ENCODE measurements at places on chromosomes 2 and 18. TPM values are rescaled to one million over a fixed set of nuclear protein-coding genes. Genes with fewer than 3 reads are reported as not detected.

The CELF4 gene
- 1.9 TPM for total RNA-seq

DNA sequence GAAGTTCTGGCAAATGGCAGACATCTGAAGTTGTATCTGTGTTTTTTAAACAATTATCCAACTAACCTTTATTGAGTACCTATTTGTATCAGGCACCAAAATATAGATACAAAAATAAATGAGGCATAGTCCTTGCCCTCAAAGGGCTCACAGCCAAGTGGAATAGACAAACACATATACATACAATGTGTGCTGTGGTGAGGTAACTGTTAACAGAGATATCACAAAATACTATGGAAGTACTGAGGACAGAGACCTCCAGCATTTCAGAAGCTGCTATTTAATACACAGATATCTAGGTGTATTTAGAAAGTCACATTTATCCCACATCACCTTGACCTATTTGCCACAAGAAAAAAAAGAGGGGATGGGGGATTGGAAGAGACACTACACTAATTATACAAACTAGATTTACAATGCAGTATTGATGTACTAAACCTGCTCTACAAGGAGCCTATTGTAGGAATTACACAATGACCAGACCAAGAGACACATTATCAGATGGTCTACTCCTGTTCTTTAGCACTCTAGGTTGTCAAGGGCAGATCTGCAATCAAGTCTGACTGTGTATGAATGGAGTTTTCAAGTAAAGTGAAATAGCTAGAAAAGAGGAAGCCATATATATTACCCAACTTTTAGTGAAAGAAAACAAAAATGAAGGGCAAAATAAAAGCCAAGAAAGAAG, 62.2 kb downstream of the SPIRE1 start:
- no peak for DNase-seq

The SERPINE2 gene
- total RNA-seq, result 34.0 TPM

The FAM110C gene
- 0.09 TPM for total RNA-seq

The CTNNA2 gene
- total RNA-seq, result 2.6 TPM

DNA sequence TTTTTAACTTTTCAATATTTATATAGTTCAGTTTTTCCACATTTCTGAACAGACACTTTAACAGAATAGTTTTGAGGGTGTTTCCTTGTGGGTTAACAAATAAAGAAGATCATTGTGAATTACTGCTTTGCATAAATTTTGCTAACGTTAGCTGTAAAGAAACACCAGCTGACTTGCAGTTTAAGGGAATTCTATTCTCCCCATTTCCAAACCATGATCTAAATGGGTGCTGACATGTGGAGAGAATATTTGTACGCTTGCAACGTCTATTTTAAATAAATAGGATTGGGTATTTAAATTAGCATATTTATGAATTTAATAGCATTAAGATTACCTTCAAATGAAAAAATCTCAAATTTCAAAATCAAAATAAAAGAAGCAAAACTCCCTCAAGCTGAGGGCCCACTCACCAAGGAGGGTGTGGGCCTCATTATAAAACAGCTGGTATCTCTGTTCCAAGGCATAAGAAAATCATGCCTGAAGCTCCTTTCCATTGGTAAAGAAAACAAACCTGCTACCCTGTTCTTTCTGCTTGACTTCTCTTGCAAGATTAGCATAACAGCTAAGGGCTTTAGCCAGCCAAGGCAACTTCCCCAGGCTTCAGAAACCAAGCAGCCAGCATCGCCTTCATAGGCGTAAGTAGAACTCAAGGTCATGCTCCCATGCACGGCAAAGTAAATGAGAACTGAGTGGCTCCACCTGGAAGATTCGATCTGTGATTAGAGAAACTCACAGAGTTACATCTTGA, 3.2 kb downstream of the MRO start:
- DNase-seq, result no peak

DNA sequence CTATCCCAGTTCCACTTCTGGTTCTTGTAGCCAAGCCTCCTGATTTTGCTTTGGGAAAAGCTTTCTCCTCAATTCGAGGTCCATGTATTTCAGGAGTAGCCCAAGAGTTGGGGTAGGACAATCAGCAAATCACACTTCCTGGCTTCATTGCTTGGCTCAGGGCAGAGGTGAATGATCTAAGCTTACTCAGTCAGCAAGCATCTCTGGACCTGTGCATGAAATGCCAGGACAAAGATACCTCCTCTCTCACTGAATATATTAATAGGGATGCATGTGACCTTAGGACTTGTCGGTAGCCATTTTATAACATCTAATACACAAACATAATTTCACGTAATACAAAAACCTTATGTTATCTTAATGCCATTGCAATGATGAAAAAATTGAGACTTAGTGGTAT, 373.1 kb downstream of the TGIF1 start:
- DNase-seq, result no peak

DNA sequence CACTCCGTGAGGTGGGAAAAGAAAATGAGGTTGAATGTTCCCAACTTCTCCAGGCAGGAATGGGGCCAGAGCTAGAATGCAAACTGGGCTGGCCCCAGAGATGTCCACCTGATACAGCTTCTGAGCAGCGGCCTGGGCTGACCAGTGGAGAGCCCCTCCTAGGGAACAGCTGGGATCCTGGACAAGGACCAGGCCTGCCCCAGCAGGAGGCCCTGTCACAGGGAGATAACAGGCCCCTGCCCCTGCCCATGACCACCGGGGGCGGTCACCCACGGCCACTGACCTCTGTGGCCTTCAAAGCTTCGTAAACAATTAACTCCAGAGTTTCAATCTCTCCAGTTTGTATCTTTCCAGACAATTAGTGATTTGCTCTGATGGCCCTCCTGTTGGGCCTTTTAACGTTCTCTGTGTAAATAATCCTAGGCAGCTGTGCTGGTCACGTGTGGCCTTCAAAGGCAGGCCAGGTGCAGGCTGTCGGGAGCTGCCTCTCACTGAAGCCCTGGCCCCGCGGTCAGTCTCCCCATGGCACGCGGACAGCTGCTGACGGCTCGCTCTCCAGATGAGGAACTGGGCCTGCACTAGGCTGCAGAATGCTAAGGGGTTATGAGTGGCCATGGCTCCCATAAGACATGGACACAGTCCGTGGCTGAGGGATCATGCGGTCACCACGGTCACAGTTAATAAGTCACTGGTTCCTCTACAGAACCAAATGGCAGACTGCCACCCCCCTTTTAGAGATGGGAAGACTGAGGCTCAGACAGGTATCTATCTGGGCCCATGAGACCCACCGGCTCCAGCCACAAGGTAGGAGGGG, 9.2 kb downstream of the HS6ST1 start:
- no peak for DNase-seq

- no peak for DNase-seq
These were observed 18.7 kb downstream of the PRKAG3 start for GRCh38 chr2:218812861-218813260.

GRCh38 chr18:48983793-48984437, 33.1 kb upstream of the SMAD7 start:
- DNase-seq, result no peak

DNA sequence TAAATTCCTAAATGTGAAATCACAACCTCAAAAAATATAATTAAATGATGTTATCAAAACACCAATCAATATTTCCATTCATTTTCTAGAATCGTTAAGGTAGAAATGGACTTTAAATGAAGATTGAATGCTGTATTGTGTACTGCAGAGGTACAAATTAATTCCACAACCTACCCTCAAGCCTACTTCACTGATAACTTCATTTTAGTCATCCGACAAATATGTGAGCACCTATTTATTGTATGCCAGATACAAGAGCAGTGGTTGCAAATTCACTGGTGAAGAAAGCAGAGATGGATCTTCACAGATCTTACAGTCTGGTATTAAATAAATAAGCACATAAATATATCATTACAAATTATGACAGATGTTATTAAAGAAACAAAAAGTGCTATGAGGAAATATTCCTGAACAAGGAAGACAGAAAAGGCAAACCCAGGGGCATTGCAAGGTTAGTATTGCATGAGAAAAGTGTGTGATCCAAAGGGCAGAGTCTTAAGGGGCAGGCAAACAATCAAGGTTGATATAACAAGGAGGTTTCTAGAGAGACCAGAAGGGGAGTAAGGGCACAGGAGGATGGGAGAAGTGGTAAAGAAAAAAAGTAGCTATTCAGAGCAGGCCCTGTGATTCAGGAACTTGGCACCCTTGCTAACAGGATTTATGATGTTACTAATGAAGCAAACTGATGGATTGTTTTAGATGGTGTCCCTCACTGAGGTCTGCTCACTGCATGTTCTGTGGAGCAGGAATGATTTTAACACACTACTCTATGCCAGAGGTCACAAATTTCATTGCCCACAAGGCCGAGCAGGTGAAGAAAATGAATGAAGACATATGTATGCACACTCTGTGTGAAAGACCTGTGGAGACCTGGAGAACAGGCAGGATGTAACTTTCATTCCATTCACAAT, 128.0 kb upstream of the CCDC150 start:
- no peak for DNase-seq

- no peak for DNase-seq
These were observed 35.4 kb downstream of the PPP4R3B start for GRCh38 chr2:55581874-55582547.

The TSPYL6 gene
- not detected for total RNA-seq

The B3GNT7 gene
- 0.79 TPM for total RNA-seq

DNA sequence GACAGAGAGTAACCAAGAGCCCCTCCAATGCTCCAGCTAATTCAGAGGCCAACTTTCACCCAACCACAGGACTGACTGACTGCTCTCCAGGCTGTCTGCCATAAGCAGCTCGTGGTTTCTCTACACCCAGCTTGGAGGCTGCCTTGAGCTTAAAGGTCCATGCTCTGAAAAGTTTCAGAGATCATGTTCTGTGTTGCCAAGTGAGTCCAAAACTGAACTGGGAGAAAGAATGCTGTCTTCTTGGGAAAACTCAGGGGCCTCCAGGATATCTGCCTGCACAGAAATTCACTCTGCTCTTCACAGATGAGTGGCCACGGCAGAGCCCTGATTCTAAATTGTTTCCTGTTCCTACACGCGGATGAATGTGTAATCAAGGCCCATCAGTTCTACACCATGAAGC, 51.1 kb downstream of the LPIN2 start:
- DNase-seq, result no peak

DNA sequence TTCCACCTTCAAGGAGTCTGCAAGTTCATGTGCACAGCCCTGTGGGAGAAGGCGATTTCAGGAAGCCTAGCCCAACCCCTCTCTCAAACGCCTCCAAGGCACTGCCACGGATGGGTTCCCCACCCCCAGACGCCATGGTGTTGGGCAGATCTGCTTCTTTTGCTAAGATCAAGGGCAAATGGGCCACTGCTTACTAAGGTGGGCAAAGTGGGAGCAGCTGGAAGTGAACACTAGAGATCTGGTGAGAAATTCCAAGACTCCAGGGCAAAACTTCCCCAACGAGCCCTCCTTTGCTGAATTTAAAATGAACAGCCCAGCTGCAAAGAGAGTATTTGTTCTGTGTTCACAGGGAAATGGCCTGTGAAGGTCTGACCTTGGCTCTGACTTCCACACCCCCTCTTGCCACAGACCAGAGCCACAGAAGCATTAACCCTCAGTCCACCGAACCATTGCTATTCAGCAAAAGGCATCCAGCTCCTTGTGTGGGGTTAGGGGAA, 45.1 kb upstream of the ZBTB7C start:
- DNase-seq, result no peak

- no peak for DNase-seq
These were observed 25.6 kb downstream of the ZNF236 start for GRCh38 chr18:76847916-76848315.

DNA sequence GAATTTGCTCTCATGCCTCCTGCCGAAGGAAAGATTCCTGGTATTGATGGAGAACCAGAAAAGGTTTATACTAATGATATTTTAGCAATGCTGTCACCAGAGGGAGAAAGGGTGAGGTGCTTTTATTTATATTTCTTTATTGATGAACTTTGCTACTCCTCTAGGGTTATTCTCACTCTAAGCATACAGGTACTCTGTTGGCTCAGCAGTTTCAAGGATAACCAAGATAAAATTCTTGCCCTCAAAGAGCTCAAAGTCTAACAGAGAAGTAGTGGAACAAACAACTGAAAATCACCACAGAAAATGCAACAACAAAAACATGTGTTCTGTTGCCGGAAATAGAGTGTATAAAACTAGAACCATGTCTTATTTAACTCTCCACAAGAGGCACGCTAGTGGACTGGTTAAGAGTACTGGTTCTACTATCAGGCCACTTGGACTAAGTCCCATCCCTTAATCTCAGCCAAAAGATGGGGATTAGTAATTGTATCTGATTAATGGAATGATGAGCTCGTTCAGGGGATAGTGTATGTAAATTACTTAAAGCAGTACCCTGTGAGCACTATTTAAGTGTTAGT, 103.6 kb downstream of the DNAH6 start:
- DNase-seq, result no peak

The C1QL2 gene
- not detected for total RNA-seq

DNA sequence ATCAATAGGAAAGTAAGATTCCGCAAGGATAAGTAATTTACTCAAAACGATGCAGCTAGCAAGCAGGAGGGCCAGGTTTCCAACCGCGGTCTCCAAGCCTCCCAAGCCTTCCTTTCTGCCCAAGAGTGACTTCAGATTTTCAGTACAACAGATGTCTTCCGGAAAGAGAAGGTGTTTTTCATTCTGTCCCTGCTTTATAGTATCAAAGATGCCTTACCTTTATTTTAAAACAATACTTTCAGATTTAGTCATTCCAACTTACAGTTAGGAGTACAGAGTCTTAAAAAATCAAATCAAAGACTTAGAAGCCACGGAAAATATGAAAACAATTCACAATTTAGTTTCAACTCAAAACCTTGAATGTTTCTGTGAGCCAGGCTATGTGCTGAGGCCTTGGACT, 43.6 kb downstream of the CYB5A start:
- no peak for DNase-seq

DNA sequence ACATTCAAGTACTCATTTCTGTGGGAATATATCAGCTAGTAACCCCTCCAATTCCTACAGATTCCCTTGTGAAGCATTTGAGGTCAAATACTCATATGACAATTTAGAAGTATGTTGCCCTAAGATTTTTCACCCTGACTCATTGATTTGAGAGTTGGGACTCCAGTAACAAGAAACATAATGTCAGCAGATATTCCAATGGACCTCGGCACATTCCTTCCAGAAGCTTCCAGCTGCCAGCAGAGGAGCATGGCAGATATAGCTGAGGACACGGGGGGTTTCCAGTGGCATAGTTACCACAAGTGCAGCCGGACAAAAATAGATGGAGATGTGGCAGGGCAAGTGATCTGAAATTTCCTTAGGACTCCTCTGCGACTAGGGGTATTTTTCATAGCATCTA, 101.9 kb upstream of the ARHGAP28 start:
- no peak for DNase-seq

DNA sequence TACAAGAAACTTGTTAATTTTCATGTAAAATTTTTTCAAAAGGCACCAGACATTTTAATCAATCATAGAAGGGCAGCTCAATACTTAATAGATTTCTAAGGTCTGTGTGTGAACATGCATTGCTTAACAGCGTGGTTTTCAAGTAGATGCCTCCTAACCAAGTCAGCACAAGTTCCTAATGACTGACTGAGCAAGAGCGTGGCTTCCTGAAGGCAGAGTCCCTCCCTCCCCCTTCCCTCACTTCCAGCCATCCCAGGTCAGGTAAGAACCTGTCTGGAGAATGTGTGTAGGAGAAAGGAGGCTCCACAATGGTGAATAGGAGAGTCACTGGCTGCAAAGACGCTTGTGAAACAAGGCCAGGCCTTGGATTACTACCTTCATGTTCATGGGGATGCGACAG, 33.5 kb upstream of the DAPL1 start:
- no peak for DNase-seq

All from neural crest cell (in vitro differentiated cells).